GM06990 (cell line): ENCODE measurements at places on chromosomes 2 and 18.

DNA sequence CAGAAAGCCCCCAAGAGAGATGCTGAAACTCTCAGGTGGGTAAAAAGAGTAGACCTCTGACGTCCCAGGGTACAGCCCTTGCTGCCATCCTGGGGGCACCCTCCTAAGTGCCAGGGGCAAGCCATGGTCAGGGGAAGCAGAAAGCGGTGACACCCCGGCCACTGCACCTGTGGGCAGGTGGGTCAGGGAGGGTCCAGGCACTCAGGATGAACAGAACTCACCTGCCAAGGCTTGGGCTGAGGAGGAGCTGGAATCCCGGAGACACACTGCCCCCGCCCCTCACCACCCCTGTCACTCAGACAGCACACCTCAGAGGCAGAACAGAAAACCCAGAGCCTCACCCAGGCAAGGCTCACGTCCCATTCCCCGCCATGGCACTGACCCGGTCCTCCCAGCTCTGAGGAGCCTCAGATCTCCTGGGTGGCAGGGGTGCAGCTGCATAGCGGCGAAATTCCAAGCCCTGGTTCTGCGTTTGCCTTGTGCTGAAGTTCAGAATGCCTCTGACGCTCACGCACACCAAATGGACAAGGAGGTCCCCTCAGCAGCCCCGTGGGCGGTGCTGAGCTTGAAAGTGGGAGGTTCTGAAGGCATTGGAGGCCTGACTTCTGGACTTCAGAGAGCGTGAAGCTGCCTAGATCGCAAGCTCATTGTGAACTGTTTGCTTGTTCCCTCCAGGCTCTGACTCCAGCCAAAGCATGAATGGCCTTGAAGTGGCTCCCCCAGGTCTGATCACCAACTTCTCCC, 4.3 kb downstream of the GPR17 start:
- DNase-seq: no peak

- DNase-seq: no peak
Observed at GRCh38 chr2:38806015-38806732, 28.2 kb downstream of the GEMIN6 start.

DNA sequence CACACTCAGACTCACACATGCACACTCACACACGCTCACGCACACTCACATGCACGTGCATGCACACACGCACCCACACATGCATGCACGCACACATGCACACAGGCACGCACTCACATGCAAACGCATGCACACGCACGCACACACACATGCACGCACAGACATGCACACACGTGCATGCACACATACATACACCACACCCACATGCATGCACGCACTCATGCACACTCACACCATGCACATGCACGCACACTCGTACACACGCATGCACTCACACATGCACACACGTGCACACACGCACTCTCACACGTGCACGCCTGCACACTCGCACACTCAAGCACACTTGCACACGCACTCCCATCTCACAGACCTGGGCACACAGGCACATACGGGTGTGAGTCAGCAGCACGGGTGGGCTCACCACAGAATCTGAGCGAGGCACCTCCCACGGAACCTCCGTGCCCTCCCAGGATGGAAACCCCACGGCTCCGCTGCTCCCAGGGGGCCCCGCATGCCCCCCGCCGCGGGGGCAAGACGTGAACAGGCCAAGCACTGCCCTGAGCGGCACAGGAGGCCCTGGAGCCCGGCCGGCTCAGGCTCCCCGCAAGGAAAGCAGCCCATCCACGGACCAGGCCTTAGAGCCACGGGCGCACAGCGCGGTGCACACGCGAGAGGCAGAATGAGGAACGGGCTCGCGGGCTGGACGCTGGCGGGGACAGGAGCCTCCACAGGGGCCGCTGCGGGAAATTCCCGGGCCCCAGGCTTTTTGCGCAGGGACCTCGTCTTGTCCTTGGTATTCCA, 8.4 kb upstream of the KCNG2 start:
- no peak for DNase-seq

- DNase-seq: no peak
Observed at GRCh38 chr18:36658611-36659010, 170.2 kb downstream of the TPGS2 start.

DNA sequence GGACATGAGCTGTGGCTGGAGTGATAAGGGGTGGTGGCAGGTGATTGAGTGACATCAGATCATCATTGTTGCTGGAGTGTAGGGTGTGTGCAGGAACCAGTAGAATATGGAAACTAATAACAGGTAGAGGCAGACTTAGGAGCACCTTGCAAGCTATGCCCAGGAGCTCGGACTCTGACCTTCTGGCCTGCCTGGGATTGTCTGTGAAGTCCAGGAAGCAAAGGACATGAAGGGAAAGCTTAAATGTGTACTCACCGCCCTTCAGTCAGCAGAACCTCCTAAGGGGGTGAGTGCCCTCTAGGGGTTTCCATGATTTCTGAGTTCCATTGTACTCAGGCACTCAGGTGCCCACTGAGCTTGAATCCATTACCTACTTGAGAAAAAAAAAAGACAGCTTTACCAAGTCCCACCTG, 104.2 kb downstream of the CRIM1 start:
- no peak for DNase-seq

- DNase-seq: no peak
Observed at GRCh38 chr2:189440644-189440946, 679 bp upstream of the WDR75 start.

DNA sequence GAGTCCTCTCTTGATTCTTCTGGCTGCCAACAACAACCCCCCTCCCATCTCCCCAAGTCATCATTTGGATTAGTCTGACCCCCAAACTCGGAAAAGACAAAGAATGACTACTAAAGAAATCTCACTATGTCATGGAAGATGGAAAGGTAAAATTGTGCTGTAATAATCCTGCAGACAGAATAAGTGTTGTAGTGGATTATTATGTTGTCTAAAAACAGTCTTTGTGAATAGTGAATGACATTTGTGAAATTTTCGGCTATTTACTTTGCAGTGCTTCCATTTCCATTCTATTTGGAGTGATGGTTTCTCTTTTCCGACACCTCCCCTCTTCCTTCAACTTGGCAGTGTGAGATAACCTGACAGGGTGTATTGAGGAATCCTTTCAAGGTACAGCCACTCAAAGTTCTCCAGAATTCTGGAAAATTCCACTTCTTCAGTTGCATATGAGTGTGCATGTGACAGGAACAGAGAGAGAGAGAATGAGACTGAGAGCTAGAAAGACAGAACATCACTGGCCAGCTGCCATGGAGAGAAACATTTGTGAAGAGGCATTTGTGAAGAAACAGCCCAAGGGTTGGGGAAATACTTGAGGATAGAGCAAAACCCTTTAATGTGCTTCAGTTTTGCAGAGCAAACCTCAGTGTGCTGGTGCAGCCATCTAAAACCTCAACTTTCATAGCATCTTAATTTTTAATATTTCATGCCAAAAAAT, 141.9 kb upstream of the DLX2 start:
- DNase-seq: no peak

DNA sequence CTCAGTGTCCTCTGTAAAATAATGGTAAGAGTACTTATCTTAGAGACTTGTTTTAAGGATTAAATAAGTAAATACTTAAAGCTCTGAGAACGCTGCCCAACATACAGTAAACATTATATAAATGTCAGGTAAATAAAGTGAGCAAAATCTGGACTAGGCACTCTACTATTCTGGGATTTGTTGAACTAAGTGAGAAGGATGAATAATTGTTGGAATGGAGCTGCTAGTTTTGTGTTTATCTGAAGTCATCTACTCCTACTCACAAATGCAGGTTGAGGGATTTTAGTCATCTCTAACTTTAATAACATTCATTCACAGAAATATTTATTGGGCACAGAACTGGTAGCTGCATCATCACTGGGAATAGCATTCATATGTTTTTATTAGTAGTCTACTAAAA, 103.4 kb downstream of the MEIS1 start:
- no peak for DNase-seq

DNA sequence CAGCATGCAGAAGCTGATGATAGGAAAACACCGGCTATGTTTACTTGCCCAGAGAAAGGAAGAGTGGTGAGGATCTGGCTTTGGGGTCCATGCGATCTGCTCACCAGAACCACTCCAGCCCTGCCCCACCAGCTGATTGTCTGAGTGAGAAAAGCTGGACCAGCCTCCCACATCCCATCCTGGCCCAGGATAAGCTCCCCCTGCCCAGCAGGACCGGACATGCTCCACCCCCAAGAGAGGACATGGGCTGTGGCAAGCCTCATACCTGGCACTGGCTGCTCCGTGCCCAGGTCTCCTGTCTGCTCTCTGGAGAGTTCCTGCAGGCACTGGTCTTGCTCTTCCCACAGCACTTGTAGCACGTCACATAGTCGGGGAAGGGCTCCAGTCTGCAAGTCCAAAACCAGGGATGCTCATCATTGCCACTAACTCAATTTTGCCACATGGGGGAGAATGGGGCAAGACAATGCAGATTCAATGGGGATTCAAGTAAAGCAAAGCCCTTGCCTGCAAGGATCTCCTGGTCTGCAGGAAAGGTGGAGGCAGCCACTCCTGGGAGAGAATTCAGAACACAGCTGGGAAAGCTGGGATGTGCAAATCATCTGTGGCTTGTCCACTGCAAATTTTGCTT, 30.0 kb downstream of the SCTR start:
- no peak for DNase-seq

- DNase-seq: no peak
Observed at GRCh38 chr2:78245394-78246135, 723.4 kb upstream of the LRRTM4 start.

DNA sequence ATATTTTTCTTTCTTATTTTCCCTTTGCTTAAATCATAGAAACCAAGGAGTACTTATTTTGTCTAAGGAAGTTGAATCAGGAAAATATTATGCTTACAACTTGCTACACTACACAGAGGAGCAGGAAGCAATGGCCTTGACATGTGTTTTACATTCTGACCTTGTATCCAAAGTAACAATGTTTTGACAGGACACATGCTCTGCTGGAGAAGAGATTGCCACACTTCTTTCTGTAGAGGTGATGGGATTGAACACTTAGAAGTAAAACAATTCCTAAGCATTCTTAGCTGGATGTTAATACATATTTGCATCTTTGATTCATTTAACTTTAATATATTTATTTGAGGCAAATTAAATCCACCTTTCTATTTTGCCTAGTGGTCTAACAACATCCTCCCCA, 929.1 kb downstream of the DSC3 start:
- no peak for DNase-seq
